NCI-H446 treated with DMSO at 0.1 percent for 48 hours (cell line): ENCODE measurements at places on chromosomes 16 and 17.

- no peak for DNase-seq
These were observed 1343.6 kb downstream of the TP53TG3F start for GRCh38 chr16:34802848-34803599.

DNA sequence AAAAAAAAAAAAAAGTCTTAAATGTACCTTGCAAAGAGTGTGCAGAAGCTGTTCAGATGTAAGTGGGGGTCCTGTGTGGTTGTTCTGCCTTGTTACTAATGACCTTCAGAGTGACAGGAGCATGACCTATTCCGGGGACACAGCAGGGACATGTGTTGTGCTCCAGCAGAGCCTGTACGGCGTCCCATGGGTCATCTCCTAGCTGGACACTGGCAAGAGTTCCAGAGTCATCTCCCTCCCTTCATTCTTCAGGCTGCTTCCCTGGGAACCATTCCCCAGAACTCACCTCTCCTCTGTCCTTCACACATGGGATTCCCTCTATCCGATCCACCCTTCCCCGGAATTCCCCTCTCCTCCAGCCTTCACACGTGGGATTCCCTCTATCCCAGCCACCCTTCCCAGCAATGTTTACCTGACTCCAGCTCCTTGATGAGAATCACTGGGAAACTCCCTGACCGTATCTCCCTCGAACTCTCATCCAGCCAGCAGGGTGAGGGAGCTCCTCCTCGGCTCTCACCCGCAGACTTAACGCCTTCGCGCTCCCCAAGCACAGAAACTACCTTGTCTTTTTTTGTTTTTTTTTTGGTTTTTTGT lies 85.8 kb downstream of the MRM3 start:
- DNase-seq: no peak

- DNase-seq: no peak
These were observed 25.2 kb downstream of the BCO1 start for GRCh38 chr16:81263470-81264220.

- DNase-seq: no peak
These were observed 261.8 kb downstream of the CDH13 start for GRCh38 chr16:82888591-82889001.

DNA sequence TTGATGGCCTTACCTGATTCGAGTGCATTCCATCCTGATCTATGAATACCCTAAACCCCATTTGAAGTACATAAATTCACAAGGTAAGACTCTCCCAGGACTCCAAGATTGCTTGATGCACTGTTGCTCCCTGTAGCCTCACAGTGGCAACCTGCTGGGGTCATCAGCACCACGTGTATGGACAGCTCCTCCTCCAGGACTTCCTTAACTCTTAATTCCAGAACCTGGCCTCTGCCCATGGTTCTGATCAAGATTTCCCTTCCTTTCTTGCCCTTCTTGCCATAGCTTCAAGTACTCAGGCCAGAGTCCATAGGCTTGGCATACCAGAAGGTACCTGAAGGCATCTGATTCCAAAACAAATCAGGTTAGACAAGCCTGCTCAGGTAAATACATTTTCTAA lies 34.0 kb upstream of the NLK start:
- DNase-seq: no peak

GRCh38 chr16:1909561-1910231 lies 8.5 kb downstream of the HS3ST6 start:
- DNase-seq: no peak

DNA sequence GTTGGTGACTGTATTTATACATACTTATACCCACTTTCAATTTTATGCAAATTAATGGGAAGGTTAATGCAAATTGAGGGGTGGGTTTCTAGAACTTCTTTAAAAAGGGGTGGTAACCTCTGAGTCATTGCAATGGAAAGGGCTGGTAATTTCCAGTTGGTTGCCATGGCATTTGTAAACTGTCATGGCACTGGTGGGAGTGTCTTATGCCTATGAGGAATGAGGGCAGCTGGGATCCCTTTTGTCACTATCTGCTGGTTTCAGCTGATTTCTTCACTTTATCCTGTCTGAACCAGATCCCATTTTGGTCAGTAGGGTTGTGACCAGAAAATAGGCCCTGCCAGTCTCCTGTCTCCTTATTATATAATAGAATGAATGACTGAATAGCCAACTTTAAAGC lies 1006.7 kb upstream of the GOT2 start:
- no peak for DNase-seq
